AG10803 (cell line): ENCODE measurements at places on chromosomes 3 and 15.

- DNase-seq, result no peak
These were observed 102.8 kb downstream of the XXYLT1 start for GRCh38 chr3:195168009-195168762.

DNA sequence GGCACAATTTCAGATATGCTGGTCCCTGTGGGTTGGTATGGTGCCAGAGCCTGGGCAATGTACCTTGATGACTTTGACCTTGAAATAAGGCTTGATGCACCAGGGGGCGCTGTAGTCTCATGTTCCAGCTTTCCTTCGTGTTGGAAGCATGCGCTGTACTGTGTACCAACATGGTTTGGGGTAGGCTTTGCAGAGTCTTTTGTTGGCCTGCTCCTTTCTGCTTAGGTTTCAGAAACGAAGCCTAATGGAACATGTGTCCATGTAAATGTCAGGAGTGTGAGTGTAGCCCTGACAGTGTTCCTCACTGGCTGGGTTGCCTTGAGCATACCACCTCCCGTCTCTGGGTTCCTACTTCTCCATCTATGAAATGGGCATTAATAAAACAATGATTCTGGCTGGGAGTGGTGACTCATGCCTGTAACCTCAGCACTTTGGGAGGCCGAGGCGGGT lies 3.6 kb upstream of the CCR4 start:
- peak; percentile 68 for DNase-seq

DNA sequence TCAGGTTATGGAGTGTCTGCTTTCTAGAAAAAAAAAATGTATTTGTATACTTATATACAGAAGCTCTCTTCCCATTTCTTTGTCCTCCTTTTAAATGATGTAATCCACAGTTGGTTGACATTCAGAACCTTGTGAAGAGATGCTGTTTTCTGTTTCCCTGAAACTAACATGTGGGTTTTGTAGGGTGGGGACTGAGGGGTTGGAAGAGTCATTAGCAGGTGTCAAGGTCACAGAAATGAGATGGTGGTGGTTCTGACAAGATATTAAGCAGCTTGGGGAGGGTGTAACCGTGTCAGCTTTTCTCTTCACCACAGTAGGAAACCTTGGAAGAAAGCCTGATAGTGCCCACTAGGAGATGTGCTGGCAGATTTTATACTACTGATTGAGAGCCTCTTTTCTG lies 2.4 kb downstream of the RASA2 start:
- DNase-seq, result no peak

- peak; percentile 66 for DNase-seq
These were observed 14.9 kb downstream of the CNTN3 start for GRCh38 chr3:74599564-74599963.

DNA sequence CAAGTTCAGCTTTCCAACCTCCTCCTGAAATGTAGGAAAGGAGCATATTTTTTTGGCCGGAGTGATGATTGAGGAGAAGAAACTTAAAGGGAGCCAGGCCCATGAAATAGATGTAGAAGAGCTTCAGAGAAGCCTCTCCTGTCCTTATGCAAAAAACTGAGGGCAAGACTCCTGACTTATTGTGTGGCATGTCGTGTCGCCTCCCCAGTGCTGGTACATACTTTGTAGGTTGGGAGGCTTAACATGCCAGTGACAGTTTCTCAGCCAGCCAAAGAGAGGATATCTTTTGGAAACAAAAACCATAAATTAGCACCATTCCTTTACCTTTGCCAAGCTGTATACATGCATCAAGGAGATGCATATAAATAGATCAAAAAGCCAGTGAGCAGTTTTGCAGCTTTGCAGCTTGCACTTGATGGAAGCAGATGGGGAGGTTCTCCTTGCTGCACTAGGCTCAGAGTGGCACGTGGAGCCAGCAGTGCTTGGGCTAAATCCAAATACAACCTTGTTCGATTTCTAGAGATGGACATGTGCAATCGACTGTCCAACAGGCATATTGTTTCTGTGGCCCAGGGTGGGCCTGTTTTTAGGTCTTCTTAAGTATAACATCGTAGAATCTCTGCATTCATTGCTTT lies 10.2 kb downstream of the SLCO3A1 start:
- DNase-seq, result no peak

GRCh38 chr3:21620511-21621155 lies 130.4 kb downstream of the ZNF385D start:
- no peak for DNase-seq

DNA sequence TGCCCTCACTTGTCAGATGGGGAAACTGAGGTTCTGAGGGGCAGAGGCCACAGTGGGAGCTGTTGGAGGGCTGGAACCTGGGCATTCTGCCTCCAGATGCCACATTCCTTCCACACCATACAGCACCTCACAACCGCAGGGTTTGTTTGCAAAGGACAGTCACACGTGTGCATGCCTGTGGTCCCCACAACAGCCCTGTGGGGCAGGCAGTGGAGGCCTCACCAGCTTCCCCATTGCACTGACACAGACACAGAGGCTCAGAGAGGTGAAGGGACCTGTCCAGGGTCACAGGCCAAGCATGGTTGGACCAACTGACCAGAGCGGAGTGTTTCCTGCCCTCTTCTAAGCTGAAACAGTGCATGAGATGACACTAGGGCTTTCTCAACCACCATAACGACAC lies 75.2 kb upstream of the SEC13 start:
- DNase-seq, result no peak
